Peyer's patch (tissue), 4 donors: ENCODE measurements at places on chromosomes 11 and 22. TPM values are rescaled to one million over a fixed set of nuclear protein-coding genes. Genes with fewer than 3 reads are reported as not detected.

DNA sequence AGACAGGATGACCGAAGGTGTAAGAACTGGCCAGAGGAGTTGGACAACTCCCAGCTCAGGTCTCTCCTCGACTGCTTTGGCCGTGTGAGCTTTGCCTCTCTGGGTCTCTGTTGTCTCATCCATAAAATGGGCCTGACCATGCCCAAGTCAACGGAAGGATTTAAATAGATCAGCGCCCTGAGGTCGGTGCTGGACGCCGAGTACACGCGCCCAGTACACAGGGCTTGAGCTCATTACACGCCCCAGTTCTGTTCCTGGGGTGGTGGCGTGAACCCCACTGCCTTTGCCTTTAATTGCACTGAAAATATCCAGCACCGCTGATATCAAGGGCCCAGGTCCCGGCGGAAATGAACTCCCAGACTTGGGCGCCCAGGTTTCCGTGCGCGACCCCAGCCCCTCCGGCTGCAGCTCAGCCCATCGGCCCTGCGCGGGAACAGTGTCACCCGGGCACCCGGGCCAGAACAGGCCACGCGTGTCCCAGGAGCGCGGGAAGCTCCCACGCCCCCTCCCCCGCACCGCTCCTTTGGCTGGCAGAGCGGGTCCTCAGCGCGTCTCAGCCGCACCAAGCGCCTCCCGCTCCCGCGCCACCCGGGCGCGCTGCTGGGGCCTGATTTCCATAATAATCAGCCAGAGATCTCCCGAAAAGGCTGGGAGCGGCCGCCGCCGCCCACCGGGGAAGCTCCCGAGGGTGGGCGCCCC, 42.2 kb downstream of the CYTH4 start:
- DNase-seq, result peak; percentile 62
- no peaks in the 10 kb centered on the region for H3K4me1 ChIP-seq
- H3K27me3 ChIP-seq, result peaks cover 13% of the 10 kb centered on the region
- no peak overlapping the region for H3K27ac ChIP-seq

DNA sequence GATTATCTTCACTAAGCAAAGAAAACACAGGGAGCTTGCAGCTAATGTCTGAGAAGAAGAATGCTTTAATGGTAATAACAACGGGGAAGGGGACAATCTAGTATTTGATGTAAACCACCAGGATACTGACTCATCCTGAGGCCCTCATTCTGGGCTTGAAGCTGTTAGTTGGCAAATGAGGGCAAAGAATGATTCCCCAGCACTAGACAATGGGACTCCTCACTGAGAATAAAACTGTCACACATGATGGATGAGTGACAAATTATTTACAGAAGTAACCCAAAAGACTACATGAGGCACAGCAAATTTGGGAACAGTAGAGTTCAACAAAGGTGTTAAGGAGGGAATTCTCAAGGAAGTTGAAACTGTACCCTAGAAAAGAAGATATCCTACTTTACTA, 76.3 kb downstream of the FAM168A start:
- H3K4me1 ChIP-seq, result no peaks in the 10 kb centered on the region
- DNase-seq, result no peak
- H3K27me3 ChIP-seq, result no peaks in the 10 kb centered on the region
- H3K27ac ChIP-seq, result no peak overlapping the region
- no peaks in the 10 kb centered on the region for H3K36me3 ChIP-seq

GRCh38 chr11:127996825-127997224, 590.5 kb downstream of the ETS1 start:
- H3K4me1 ChIP-seq, result no peaks in the 10 kb centered on the region
- DNase-seq, result no peak
- no peak overlapping the region for H3K4me3 ChIP-seq

- H3K4me1 ChIP-seq, result no peaks in the 10 kb centered on the region
- no peak for DNase-seq
- H3K27ac ChIP-seq, result no peak overlapping the region
Measured at GRCh38 chr11:94424662-94425061, 23.4 kb upstream of the GPR83 start.

- H3K4me3 ChIP-seq, result no peak overlapping the region
- H3K36me3 ChIP-seq, result no peaks in the 10 kb centered on the region
- no peak overlapping the region for H3K27ac ChIP-seq
- H3K27me3 ChIP-seq, result no peaks in the 10 kb centered on the region
- H3K4me1 ChIP-seq, result peaks cover 11% of the 10 kb centered on the region
Measured at GRCh38 chr11:3982431-3982830, 112.2 kb upstream of the RRM1 start.

DNA sequence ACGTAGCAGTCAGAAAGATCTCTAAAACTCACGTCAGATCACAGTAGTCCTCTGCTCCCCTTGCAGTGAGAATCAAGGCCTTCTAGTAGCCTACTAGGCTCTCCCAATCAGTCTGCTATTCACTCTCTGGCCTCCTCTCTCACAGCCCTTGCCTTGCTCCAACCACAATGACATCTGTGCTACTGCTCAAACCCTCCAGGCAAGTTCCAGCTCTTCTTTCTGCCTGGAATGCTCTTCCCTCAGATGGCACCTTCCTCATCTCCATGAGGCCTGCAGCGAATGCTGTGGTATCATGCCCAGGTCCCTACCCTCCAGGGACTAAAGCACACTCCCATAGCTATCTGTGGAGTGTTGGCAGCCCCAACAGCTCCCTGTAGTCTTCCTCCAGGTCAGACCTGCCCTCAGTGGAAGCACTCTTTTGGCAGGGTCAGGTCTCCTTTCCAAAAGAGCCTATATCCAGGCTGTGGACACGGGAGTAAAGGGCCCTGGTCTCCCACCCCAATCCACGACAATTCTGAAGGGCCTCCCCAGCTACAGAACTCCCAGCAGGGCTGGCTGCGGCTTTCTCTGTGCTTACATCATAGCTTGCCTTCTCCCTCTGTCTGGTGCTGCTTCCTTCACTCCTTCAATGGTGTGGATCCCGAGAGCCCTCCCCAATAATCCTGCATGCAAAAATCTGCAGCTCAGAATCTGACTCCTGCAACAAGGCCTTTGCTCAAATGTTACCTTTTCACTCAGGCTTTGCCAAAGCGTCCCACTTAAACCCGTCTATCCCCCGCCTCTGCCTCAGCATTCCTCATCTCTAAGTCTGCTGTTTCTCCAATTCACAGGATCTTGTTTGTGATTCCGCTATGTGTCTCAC, 8.9 kb downstream of the HIRA start:
- H3K27ac ChIP-seq, result no peak overlapping the region
- H3K36me3 ChIP-seq, result no peaks in the 10 kb centered on the region

GRCh38 chr22:18088825-18089568, 11.2 kb downstream of the PEX26 start:
- no peaks in the 10 kb centered on the region for H3K27me3 ChIP-seq
- peak; percentile 68 for DNase-seq
- peaks cover 64% of the 10 kb centered on the region for H3K36me3 ChIP-seq
- no peak overlapping the region for H3K4me3 ChIP-seq

GRCh38 chr22:50459496-50460140, 15.2 kb downstream of the SBF1 start:
- H3K27me3 ChIP-seq, result no peaks in the 10 kb centered on the region
- H3K4me3 ChIP-seq, result no peak overlapping the region
- DNase-seq, result no peak
- H3K4me1 ChIP-seq, result no peaks in the 10 kb centered on the region

SLC15A3 gene
- total RNA-seq, result 61.9 TPM

- H3K36me3 ChIP-seq, result no peaks in the 10 kb centered on the region
- no peak for DNase-seq
- H3K27me3 ChIP-seq, result no peaks in the 10 kb centered on the region
- no peaks in the 10 kb centered on the region for H3K4me1 ChIP-seq
- no peak overlapping the region for H3K4me3 ChIP-seq
- H3K27ac ChIP-seq, result no peak overlapping the region
Measured at GRCh38 chr22:49333206-49333605, 494.5 kb downstream of the BRD1 start.

GRCh38 chr22:28146401-28147314, 227.6 kb upstream of the PITPNB start:
- no peak overlapping the region for H3K4me3 ChIP-seq
- no peak for DNase-seq
- H3K27me3 ChIP-seq, result no peaks in the 10 kb centered on the region
- no peaks in the 10 kb centered on the region for H3K36me3 ChIP-seq

TMPRSS13 gene
- not detected for total RNA-seq

GRCh38 chr11:3055891-3056290, 1.3 kb downstream of the CARS1 start:
- peaks cover 23% of the 10 kb centered on the region for H3K4me1 ChIP-seq
- H3K36me3 ChIP-seq, result no peaks in the 10 kb centered on the region
- peak overlapping the region; percentile 98 for H3K4me3 ChIP-seq
- no peaks in the 10 kb centered on the region for H3K27me3 ChIP-seq
- peak; percentile 48 for DNase-seq

GRCh38 chr22:50035976-50036724, 21.9 kb downstream of the TTLL8 start:
- no peaks in the 10 kb centered on the region for H3K4me1 ChIP-seq
- H3K36me3 ChIP-seq, result no peaks in the 10 kb centered on the region
- H3K27ac ChIP-seq, result no peak overlapping the region
- no peaks in the 10 kb centered on the region for H3K27me3 ChIP-seq
- DNase-seq, result no peak

- no peak overlapping the region for H3K27ac ChIP-seq
- no peak for DNase-seq
- peaks cover 7% of the 10 kb centered on the region for H3K4me1 ChIP-seq
- H3K4me3 ChIP-seq, result no peak overlapping the region
- H3K36me3 ChIP-seq, result no peaks in the 10 kb centered on the region
Measured at GRCh38 chr22:42401535-42402334, 30.5 kb downstream of the NFAM1 start.

KRTAP5-11 gene
- total RNA-seq, result not detected

TSPAN18 gene
- total RNA-seq, result 19.8 TPM

- no peaks in the 10 kb centered on the region for H3K27me3 ChIP-seq
- peak overlapping the region; percentile 81 for H3K4me3 ChIP-seq
- H3K27ac ChIP-seq, result peak overlapping the region; percentile 99
- H3K36me3 ChIP-seq, result no peaks in the 10 kb centered on the region
- peaks cover 9% of the 10 kb centered on the region for H3K4me1 ChIP-seq
Measured at GRCh38 chr11:118930094-118930712, 4.5 kb upstream of the BCL9L start.

GRCh38 chr22:48239461-48240147, 1477.2 kb downstream of the TBC1D22A start:
- no peak for DNase-seq
- H3K36me3 ChIP-seq, result no peaks in the 10 kb centered on the region
- H3K27me3 ChIP-seq, result no peaks in the 10 kb centered on the region
- no peaks in the 10 kb centered on the region for H3K4me1 ChIP-seq

IGHMBP2 gene
- total RNA-seq, result 59.5 TPM

OR6A2 gene
- total RNA-seq, result 0.40 TPM

DNA sequence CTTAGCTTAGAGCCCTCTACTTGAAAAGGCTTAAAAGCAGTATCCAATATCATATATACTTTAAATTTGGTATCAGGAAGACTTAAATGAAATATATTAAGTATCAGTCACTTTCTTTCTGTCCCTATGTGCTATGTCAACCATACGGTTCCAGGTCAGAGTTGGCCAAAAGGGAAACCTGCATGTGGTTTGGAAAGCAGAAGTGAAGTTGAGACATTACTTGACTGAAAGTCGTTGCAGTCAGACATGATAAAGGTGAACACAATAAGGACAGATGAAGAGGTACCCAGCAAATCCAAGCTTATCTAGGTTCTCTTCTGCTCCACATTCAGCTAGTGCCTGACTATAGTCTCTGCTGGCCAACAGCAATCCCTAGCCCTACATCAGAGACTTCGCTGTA, 336.8 kb downstream of the KCNA4 start:
- H3K36me3 ChIP-seq, result no peaks in the 10 kb centered on the region
- no peak overlapping the region for H3K27ac ChIP-seq
- H3K4me1 ChIP-seq, result no peaks in the 10 kb centered on the region
- H3K27me3 ChIP-seq, result no peaks in the 10 kb centered on the region

GRCh38 chr22:46052801-46053562, 76.0 kb upstream of the WNT7B start:
- peaks cover 19% of the 10 kb centered on the region for H3K4me1 ChIP-seq
- H3K4me3 ChIP-seq, result peak overlapping the region; percentile 65
- H3K27me3 ChIP-seq, result no peaks in the 10 kb centered on the region
- peak; percentile 60 for DNase-seq

DNA sequence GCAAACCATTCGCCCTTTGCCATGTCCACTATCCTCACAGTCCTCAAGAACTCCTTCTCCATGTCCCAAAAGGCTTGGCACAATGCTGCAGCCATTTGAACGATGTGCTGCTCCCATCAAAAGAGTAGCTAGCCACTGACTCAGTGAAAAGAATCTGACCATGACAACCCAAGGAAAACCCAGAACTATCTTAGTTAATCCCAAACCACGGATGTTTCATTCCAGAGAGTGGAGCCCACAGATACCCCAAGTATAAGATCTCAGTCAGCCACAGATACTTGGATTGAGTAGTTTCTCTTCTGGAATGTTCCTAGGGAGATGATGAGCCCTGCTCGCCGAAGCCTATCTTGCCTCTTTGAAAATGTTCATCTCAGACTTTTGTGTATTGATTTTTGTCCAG, 176.9 kb downstream of the NAV2 start:
- no peak for DNase-seq
- H3K36me3 ChIP-seq, result no peaks in the 10 kb centered on the region
- no peak overlapping the region for H3K4me3 ChIP-seq

FGF19 gene
- total RNA-seq, result not detected

DNA sequence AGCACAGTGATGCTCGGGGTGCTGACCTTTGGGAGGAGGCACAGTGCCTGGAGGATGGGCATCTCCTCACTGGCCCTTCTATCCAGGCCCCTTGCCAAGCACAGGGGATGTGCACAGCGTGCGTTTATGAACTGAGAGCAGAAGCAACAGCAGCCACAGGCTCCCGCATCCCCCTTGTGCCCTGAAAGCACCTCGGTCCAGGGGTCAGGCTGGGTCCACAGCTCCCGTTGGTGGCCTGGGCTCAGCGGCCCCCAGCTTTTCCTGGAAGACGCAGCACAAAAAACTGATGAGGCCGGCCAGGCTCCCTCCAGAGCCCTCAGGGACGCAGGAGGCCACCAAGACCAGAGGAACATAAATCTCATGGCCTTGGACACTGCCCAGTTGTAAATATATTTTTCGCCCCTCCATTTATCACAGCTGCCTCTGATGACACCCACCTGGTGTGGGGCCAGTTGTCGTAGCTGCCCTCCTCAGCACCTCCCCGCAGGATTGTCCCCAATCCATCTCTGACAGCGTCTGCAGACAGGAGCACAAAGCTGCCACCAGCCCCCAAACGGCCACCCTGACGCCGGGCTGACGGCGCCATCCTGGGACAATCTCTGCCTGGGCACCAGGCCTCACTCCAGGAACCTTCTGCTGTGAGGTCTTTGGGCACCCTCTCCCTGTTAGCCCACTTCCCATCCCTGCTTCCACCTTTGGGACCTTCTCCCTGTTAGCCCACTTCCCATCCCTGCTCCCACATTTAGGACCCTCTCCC, 203.1 kb downstream of the BRD1 start:
- H3K4me1 ChIP-seq, result no peaks in the 10 kb centered on the region
- no peak for DNase-seq
- no peaks in the 10 kb centered on the region for H3K27me3 ChIP-seq
- no peak overlapping the region for H3K4me3 ChIP-seq
- H3K27ac ChIP-seq, result no peak overlapping the region
- H3K36me3 ChIP-seq, result no peaks in the 10 kb centered on the region
